ENCODE measurements at places on chromosomes 2 and 18. TPM values are rescaled to one million over a fixed set of nuclear protein-coding genes. Genes with fewer than 3 reads are reported as not detected.

Gene LAMA3
- total RNA-seq, result 45.2 TPM

Gene PLEKHM3
- total RNA-seq, result 3.2 TPM

Gene CXCR1
- total RNA-seq, result not detected

Gene SLC9A4
- total RNA-seq, result 0.40 TPM

Gene CPLX4
- not detected for total RNA-seq

Gene DIPK1C
- total RNA-seq, result not detected

Gene VIL1
- not detected for total RNA-seq

Gene POTEJ
- total RNA-seq, result not detected

Gene BMPR2
- 23.5 TPM for total RNA-seq

Gene UNC80
- not detected for total RNA-seq

Gene ZNF521
- 12.2 TPM for total RNA-seq

Gene ANKAR
- total RNA-seq, result 1.4 TPM

Measured in epithelial cell of proximal tubule (primary cell).